ENCODE measurements at places on chromosomes 3 and 15.

DNA sequence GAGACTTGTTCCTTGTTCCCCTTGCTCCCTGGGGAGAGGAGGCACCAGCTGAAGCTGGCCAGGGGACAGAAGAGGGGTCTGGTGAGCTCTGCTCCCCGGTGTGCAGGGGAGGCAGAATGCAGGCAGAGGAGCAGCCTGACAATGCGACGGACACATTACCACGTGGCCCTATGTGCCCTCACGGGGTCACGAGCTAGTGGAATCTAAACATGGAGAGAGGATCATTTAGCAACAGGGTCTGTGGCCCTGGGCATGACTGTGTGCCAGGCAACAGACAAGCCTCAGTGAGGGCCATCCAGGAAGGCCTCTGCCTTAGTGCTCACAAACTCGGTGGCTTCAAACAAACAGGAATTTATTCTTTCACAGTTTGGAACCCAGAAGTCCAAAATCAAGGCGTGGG is 8.5 kb upstream of the MUC4 start:
- no peak for DNase-seq

DNA sequence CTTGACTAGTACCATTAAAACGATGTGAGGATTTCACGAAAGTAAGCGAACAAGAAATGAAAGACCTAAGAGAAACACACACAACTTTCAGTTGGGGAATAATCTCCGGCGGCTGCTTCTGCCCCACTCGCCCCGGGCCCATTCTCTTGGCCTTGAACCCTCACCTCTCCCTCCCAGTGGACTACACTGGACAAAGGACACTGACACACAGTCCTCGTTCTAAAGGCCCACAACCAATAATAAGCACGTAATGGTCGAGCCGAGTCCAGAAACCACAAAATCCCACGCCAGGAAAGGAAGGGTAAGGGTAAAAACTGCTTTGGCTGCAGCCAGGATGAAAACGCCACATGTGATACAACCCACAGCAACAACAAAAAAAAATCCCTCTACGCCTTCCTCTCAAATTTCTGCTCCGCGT is 469 bp downstream of the ZNF770 start:
- DNase-seq, result no peak

DNA sequence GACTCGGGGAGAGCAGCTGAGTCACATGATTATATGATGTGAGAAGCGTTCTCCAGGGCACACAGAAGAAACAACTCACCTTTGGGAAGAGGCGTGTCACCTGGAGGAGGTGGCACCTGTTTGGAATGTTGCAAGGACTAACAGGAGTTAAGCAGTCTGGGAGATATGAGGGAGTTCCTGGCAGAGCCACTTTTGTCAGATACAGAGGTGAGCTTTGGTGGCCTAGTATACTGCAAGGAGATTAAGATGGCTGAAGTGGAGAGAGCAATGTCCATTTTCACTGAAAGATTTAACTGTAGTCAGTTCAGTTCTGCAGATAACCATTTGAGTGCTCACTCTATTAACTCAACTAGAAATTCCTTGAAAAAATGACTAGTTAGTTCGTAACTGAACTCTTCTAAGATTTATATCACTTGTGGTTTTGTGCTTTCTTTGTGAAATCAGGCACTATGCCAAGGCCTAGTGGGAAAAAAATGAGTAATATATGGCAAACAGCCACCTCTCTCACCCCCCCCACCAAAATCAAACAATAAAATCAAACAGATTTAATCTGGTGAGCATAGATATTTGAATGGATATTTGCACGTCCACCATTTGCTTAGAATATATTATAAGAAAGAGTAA is 61.3 kb downstream of the CRYBG3 start:
- DNase-seq, result peak; percentile 73

GRCh38 chr15:39357480-39358268 is 223.2 kb upstream of the THBS1 start:
- no peak for DNase-seq

DNA sequence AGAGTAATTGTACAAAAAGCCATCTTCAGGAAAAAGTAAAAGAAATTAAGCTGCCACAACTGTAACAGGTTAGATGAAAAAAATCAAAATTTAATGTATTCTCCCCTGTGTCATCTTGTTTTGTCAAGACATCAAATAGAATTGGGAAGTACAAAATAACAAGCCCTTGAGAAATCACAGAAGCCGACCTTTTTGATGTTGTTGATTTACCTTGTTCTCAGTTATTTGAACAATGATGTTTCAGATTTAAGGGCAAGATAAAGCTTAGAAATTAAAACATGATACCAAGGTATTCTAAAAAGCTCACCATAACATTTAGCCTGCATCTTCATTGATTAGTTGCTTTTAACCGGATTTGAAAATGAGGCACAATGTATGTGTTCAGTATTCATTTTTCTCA is 523.0 kb downstream of the FOXP1 start:
- DNase-seq, result no peak

DNA sequence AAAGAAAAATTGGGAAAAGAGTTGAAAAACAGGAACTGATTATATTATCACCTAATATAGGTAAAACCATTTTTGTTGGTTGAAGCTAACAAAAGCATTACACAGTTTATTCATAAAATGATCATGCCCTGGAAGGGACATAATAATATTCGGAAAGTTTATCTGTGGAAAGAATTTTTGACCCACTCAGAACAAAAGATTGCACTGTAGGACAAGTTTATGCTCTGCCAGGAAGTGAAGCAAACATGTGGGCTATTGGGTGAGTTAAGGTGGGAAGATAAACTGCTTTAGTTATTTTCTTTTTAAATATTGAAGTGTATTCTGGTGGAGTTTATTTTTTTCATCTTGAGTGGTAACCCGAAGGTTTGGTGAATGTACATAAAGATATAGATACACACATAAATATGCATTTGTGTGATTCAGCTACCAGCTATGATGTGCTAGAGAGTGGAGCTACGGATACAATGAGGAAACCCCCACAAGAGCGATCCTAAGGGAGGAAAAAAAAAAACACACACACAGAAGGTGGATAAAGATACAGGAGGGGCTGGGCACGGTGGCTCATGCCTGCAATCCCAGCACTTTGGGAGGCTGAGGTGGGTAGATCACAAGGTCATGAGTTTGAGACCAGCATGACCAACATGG is 506.4 kb upstream of the THBS1 start:
- no peak for DNase-seq

GRCh38 chr3:73633453-73633852 is 8.7 kb upstream of the PDZRN3 start:
- DNase-seq, result no peak

GRCh38 chr15:69014454-69014853 is at the start of gene NOX5:
Gene NOX5 (plus strand): TSS chr15:69014695. CDS start chr15:69014736, 41 bp downstream.
- no peak for DNase-seq

DNA sequence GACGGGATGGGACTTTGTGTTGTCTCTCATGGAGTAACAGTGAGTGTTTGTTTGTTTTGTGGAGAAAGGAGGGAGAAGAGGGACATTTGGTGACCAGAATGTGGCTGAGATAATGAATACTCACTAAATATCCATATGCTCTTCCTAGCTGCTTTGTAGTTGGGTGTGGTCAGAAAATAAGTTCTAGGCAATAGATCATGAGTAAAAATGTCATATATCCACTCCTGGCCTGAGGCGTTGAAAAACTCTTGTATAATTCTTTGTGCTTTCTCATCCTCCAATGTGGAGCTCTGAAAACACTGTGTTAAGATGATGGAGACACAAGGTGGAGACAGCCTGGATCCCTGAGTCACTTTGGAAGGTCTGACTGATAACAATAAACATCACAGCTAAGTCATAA is 28.0 kb upstream of the IL16 start:
- DNase-seq, result no peak

GRCh38 chr3:194225988-194226663 is 90.2 kb downstream of the HES1 start:
- no peak for DNase-seq
